Activated CD4-positive, alpha-beta memory T cell treated with anti-CD3 and anti-CD28 coated beads, Interleukin-2, amount 10 ng/mL, durations not matched to agents 7 days and 5 days (primary cell): ENCODE measurements at places on chromosomes 11 and 22. TPM values are rescaled to one million over a fixed set of nuclear protein-coding genes. Genes with fewer than 3 reads are reported as not detected.

Gene MYBPC3
- not detected for total RNA-seq

Gene ABCC8
- total RNA-seq, result not detected

Gene KRTAP5-10
- total RNA-seq, result not detected

Gene SCN2B
- not detected for total RNA-seq

Gene B3GAT1
- 10.5 TPM for total RNA-seq

Gene C22orf23
- total RNA-seq, result not detected

Gene YPEL1
- total RNA-seq, result 17.5 TPM

Gene SESN3
- total RNA-seq, result 24.6 TPM

Gene NUP50
- 160 TPM for total RNA-seq

Gene PPFIBP2
- total RNA-seq, result 24.7 TPM

Gene RFPL1
- total RNA-seq, result not detected

Gene FXYD2
- 0.48 TPM for total RNA-seq

Gene DGAT2
- total RNA-seq, result 1.5 TPM

Gene OR52L1
- total RNA-seq, result not detected

Gene CELSR1
- 0.13 TPM for total RNA-seq

Gene BTG4
- not detected for total RNA-seq

Gene OR8G1
- not detected for total RNA-seq

Gene NXPE4
- not detected for total RNA-seq

Gene BAIAP2L2
- 0.63 TPM for total RNA-seq

Gene LRRC56
- 2.5 TPM for total RNA-seq

Gene OR2AG2
- total RNA-seq, result not detected

Gene PIH1D2
- not detected for total RNA-seq

Gene TOLLIP
- 33.9 TPM for total RNA-seq

Gene TAGLN
- 5.2 TPM for total RNA-seq

Gene OSM
- total RNA-seq, result 103 TPM

Gene POTEH
- total RNA-seq, result not detected

Gene H19
- not detected for total RNA-seq

Gene DDIAS
- 10.1 TPM for total RNA-seq

Gene PTPN5
- total RNA-seq, result not detected

Gene SAA4
- not detected for total RNA-seq
